T1000 (cell line): ENCODE measurements at places on chromosomes 3 and 15.

DNA sequence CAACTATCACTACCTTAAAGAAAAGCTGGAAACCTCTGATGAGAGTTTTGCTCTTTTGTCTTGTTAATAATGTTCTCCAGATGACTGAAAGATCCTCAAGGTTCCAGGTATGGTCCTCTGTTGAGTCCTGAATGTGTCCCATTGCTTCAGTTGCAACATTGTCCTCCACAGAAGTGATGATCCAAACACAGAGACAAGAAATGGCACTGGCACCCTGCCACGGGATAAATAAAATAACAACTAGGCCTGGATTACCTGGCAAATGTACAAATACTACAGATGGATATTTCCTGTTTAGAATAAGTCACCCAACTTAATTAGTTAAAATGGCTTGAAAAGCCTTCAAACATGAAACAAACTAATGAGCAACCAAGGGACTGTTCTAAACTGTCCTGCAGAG, 58.3 kb downstream of the EIF3J start:
- DNase-seq: no peak

GRCh38 chr15:60844511-60845174, 365.7 kb upstream of the ICE2 start:
- DNase-seq: no peak

DNA sequence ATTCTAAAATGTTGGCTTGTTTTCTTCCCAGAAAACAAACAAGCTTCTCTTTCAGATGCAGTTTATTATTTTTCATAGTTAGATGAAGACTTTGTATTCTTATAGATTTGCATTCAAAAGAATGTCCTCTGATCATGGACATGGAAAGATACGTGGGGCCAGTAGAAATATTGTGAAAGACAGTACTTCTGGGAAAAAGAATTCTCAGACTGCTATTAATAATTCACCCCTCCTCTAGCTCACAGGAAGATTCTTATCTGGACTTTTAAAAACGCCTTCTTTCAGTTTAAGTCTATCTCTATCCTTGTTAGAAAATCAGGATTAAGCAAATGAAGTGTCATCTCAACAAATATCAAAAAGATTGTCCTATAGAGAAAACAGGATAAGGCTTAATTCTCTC, 514.1 kb upstream of the ADAMTS9 start:
- no peak for DNase-seq

DNA sequence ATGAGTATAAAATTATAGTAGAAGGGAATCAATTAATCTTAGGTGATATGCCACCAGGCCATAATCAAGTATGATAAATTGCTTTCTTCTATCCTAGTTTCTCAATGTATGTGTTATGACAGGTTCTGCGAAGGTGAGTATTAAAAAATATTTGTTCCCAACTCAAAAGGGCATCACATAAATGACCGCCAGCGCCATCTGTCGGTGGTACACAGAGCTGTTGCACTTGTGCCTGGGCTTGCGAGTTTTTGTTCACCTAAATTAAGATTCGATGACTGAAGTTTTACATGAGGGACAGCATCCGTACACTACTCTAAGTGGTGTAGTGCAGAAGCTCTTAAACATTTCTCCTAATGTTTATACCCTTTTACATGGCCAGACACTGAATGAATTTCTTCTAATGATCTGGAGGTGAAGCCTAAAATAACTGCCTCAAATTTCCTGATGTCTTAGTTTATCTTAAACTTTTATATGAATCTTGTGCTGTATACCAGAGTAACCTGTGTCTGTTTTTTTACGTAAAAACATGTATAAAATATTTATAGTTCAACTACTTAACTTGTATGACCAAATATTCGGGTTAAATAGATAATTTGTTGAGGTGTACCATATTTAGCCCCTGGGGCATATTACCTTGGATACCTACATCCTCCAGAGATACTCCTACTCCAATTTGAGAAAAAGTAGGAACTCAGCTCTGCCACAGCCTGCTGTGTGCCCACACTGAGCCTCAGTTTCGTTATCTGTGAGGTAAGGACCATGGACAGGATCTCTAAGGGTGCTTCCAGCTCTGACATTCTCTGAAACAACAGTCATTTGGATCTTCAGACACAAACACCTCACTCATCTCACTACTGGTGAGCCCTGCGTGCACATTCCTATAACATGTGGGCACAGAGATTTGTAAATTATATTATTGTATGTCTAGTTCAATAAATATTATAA, 365.6 kb downstream of the MAGI1 start:
- no peak for DNase-seq

DNA sequence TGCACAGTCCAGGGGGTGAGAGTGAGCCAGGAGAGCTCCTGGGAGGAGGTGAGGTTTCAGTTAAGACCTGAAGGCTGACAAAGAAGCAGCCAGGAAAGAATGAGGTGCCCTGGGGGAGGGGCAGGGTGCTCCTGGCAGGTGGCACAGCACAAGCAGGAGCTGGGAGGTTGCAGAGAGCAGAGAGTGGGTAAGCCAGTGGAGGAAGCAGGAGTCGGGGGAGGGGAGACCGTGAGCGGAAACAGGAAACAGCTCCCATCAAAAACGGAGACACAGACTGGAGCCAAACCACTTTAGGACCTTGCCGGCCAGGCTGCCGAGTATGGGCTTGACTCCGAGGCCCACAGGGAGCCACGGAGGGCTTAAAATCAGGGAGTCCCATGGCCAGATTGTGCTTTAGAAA, 12.1 kb upstream of the FBLN2 start:
- DNase-seq: no peak

DNA sequence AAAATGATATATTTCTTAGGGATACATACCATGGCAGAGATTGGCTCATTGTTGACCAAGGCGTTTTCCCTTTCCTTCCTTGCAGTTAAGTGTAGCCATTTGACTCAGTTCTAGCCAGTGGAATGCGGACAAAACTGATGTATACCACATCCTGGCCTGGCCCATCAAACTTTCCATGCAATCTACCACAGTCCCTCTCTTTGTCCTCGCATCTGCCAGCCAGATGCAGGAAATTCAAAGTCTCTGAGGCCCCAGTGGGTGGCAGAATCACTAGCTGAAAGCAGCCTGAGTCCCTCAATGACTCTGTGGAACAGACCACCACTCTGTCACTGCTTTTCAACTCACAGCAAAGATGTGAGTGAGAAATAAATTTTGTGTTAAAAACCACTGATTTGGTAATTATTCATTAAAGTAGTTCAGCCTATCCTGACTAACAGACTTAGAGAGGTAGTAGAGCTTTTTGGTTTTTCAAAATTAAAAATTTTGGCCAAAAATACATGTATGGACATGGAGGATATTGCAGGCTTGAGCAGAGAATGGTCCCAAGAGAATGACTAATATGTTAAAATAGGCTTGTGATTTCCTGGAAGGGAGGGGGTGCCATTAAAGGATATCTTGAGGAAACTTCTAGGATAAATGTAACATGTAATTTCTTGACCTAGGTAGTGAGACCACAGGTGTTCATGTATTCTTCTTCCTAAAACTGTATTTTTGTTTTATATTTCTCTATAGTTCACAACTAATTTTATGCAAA, 10.9 kb downstream of the LRRFIP2 start:
- DNase-seq: no peak

- no peak for DNase-seq
Observed at GRCh38 chr3:175193815-175194518, 334.8 kb downstream of the NAALADL2 start.

DNA sequence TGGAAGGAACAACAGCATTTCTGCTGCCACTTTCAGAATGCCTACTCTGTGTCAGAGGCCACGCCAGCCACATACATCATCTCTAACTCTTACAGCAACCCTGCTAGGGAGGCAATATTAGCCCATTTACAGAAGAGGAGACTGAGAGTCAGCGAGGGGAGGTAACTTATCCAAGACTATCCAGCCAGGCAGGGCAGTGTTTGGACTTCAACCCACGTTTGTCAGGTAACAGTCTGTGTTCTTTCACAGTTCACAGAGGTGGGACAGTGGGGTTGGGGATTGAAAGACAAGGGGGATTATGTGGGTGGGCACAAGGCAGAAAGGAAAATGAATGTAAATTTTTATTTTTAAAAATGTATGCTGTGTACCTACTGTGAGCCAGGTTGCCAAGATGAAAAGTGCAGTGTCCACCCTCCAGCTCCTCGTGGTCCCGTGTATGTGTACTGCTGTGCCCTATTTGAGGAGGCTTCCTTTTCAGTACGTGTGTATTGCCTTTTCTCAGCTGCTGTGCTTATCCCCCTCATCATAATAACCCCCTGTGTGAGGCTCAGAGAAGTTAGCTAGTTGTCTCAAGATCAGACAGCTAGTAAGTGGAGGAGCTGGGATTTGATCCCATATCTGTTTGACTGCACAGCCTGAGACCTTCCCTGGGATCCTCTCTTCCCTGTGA, 16.5 kb upstream of the ATP2B2 start:
- no peak for DNase-seq

DNA sequence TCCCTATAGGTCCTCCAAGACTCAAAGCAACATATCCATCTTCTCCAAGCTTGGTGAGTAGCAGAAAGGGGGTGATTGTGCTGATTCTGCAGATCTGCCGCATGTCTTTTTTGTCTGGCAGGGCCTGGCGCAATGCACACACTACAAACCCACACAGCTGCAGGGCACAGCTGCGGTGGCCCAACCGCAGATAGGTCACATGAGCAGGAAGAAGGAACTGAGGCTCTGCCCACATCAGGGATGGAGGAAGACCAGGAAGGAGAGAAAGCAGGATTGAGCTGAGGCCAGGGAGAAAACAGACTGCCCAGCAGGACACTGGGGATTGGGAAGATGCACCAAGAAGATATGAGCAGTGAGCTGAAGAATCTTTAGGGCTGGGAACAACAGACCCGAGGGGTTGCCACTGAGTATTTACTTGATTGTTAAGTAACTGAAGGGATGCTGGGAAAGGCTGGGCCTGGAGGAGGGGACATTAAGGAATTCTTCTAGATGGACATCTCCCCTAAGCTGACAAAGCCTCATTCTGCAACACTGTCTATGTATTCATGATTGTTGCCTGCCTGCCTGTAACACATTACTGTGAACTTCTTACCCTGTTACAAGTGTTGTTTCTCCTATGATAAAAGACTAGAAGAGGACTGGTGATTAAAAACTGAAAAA, 126.7 kb downstream of the MYLK start:
- DNase-seq: peak; percentile 46

GRCh38 chr3:12830785-12831156, 10.6 kb downstream of the RPL32 start:
- no peak for DNase-seq

GRCh38 chr15:43187544-43188155, 2.4 kb downstream of the CCNDBP1 start:
- no peak for DNase-seq

DNA sequence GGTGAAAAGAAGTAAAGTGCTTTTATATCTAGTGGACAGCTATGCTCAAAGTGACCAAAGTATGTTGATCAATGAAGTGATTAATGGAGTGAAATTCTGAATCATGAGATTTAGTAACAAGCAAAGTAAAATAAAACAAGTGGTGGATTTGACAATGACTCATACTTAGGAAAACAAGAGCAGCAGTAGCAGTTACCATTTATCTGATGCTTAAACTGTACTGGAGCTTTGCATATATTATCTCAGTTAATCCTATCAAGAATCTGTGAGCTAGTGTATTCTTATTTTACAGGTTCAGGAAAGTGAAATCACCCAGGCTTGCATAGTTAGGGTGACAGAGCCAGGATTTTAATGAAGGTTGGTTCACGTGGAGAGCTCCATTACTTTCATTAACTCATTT, 50.6 kb upstream of the SPATA16 start:
- DNase-seq: no peak

DNA sequence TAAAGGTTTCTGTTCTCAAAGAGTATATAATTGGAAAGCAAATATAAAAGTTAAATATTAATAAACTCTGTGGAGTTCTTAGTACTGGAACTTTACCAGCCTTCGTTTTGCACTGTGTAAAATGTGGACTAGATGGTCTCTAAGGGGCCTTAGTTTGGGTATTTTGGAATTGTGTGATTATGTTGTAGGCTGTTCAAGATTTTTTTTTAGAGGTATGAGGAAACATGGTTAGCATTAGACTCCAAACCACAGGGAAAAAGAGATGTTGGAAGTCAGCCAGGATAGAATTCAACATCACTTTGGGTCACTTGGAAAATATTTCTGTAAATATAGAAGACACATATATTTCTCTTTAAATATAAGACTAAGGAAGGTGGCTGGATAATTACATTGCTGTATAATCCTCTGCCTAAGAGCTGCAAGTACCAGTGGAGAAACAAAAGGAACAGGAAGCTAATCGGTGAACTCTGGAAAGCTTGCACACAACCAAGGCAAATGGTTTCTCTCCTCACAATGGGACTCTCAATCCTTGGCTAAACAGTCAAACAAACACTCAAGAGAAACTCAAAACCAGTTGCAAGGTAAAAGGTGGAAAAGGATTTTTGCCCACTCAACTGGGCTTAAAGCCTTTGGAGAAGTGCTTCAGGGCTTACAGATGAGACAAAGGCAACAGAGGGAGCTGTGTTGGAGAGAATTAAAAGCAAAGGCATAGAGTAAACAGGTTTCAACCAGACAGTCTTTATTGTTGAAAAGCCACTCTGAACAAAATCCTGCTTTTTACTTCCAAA, 141.7 kb downstream of the NR1D2 start:
- no peak for DNase-seq

- DNase-seq: no peak
Observed at GRCh38 chr15:86165265-86166211, 85.9 kb downstream of the AGBL1 start.

- no peak for DNase-seq
Observed at GRCh38 chr15:40471105-40471807, 472 bp downstream of the CHST14 start.

DNA sequence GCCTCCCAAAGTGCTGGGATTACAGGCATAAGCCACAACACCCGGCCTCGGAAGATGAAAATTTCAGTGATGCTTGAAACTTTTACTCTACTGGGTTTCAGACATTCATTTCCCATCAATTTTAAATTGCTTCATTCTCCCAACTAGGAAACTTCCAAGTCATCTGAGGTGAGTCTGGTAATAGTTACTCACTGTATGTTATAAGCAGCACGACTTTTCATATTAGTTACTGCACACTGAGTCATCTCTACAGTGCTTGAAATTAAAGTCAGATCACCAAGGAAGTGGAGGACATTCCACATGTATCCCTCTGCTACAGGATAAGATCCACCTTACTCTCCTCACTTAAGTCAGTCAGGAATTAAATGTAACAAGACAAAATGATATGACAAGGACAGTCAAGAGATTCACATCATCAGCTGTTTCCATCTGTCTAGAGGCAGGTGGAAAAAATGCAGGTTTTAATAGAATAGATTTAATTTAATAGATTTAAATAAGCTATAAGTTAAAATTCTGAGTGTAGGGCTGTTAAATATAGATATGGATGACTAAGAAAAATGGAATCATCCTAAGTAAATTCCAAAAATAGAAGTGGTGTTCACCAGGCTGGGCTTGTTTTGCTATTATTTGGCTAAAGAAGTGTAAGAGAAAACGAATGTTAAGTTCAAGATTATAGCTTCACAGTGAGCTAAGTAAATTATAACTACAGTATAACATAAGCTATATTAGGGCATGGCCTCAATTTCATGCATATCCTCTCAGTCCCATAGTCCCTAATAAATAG, 104.4 kb downstream of the TMCO5A start:
- DNase-seq: no peak

- no peak for DNase-seq
Observed at GRCh38 chr3:84223512-84223911, 735.3 kb upstream of the CADM2 start.
